GM13976 (cell line): ENCODE measurements at places on chromosomes 6 and 20.
A peak's percentile ranks its signal among the peaks of the same experiment; 100 is the strongest.

DNA sequence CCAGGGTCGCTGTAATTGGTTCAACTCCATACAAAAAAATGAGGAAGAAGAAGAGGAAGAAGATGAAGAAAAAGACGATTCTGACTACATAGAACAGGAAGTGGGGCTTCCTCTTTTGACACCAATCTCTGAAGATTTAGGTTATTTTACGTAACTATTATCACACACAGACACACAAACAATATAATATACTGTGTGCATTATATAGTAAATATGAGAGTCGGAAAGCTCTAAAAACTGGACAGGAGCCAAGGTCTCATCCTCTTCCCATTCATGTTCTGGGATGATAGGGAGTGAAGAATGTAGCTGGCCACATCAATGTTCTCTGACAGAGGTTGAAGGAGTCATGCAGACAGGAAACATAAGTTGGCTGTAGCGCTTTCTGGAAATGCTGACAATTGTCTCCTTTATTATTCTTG is 13.3 kb downstream of the RSPH4A start:
- DNase-seq = no peak

DNA sequence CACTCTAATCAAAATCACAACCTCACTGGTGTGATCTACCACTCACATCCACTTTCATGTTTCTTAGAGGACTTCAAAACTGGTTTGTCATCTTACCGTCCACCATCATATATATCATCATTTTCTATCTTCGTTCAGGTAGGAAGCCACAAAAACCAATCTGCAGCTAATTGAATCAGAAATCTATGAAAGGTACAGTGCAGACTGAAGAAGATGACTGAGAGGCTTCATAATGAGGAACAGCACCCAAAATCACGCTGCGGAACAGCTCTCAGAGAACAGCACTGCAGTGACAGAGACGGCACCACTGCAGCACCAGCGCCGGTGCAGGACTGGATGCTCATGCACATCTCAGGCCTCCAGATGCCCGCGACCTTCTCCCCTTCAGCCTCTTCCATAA is 13.0 kb downstream of the GMDS start:
- DNase-seq = peak; percentile 68

- no peak for DNase-seq
These were observed 37.0 kb downstream of the RNF217 start for GRCh38 chr6:124999105-124999764.

DNA sequence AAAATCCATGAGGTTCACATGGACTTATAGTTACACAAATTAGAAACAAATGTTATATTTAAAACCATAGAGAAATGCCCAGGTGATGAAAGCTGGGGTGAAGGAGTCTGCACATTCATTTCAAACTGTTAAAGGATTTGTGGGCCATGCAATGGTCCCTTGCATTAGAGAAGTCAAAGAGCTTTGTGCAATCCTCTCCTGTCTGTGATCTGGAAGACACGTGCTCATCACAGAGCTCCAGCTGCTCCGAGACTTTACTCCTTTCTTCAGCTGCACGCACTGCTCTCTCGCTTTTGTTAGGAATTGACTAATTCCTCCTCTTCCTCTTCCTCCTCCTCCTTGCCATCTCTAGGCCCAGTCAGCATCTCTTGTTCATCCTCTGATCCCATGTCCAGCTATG is 4.1 kb upstream of the AIF1 start:
- no peak for DNase-seq

DNA sequence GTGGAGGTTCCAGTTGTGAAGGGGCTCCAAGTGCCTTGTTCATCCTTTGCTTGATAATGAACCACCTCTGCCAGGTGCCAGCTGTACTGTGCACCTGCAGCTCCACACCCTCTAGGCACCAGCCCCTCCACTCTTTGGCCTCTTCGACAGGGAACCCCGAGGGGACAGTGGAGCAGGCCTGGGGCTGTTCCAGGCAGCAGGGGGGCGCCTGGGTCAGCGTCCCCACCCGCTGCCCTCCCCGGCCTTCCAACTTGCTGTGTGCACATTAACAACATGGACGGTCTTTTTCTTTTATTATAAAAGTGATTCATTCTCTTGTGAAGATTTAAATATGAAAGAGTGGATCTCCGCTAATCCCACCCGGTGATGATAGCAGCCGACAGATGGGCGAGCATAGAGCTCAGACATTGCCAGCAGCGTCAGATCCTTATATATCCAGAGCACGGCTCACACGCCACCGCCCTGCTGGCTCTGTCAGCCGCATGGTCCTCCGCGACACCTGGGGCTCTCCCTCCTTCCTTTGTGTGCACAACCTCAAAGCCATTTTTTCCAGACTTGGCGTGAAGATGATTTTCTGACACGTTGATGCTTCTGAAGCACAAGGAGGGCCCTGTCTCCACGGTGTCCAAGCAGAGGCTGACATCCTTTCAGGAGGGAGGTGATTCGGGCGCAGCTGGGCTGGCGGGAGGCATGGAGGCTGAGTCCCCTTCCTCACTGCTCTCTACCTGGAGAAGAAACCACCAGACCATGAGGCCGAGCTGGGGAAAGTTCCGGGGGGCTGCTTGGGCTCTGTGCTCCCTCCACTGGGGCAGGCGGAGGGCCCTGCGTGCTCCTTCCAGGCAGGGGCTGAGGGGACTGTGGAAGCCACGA is 22.2 kb upstream of the MRGBP start:
- DNase-seq = no peak

GRCh38 chr20:15528391-15529111 is 1044.7 kb downstream of the KIF16B start:
- no peak for DNase-seq

- no peak for DNase-seq
These were observed 42.1 kb downstream of the KLHL31 start for GRCh38 chr6:53623497-53623896.

- DNase-seq = no peak
These were observed 51.9 kb upstream of the MCUR1 start for GRCh38 chr6:13866301-13866700.

GRCh38 chr6:140393665-140394540 is 1019.5 kb upstream of the CITED2 start:
- no peak for DNase-seq

- no peak for DNase-seq
These were observed 8.4 kb downstream of the SLC35D3 start for GRCh38 chr6:136930528-136930927.

GRCh38 chr6:81752921-81753710 is 635 bp upstream of the TENT5A start:
- peak; percentile 79 for DNase-seq

DNA sequence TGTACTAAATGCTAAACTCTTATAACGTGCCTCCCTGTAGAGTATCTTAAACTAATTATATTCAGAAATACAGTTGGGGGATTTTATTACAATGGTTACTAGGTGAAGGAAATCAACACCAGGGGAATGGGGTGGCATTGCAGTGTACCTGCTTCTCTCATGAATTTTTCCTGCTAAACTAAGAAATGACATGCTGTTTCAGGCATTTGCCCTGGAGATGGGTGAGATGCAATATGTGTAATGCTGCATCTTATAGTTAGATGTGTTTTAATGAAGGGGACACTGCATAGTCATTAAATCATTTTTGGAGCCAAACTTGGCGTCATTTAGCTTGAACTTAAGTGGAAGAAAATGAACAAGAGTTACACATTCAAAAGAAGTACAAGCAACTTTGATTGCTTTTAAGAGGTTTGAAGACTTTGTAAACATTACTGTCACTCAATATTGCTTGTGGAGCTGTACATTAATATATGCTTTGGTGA is 4.3 kb downstream of the EYA4 start:
- DNase-seq = no peak

GRCh38 chr6:47083586-47084047 is 41.5 kb upstream of the ADGRF1 start:
- no peak for DNase-seq

DNA sequence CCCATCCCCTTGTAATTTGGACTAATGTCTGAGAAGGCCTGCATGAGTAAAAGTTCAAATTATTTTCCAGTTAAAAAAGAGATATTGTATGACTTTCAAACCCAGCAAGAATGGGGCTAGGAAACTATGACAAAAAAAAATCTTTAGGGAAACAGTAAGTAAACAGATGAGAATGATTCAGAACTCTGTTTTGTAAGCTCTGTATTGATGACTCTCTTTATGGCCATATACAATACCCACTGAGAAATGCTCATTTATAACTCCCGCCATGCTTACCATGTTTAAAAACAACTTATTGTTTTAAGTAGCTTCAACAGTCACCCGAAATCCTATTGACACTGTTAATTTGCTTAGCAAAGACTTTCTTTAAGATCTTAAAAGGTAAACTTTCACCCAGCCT is 17.2 kb upstream of the PCK1 start:
- no peak for DNase-seq

- no peak for DNase-seq
These were observed 65.2 kb upstream of the ANKEF1 start for GRCh38 chr20:9969626-9970025.

DNA sequence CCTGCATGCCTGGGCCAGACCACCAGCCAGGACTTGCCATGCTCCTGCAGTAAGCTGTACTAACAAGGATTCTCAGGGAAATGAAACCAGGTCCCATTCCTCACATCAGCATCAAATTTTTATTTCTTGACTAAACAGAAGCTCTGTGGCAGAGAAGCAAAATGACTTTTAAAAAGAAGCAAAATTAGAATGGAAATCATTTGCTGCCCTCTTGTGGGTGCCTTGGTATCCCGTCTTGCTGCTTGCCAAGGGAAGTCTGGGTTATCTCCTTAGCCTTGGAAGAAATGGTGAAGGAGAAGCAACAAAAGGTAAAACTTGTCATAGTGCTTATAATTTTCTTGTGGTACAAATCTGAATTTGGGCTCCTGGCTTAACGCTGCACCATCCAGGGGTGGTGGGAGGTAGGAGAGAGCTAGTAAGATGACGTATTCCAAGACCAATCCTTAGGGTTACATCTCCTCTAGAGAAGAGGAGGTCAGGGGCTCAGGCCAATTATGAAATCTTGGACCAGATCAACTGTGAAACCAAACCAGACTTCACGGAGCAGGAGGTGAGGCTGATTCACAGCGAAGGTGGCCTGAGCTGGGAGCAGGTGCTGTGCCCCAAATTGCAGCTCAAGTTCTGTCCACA is 107.5 kb downstream of the FAXC start:
- peak; percentile 13 for DNase-seq

- DNase-seq = peak; percentile 89
These were observed 31.9 kb downstream of the NTSR1 start for GRCh38 chr20:62740286-62741141.

- no peak for DNase-seq
These were observed 69.4 kb downstream of the KCNQ5 start for GRCh38 chr6:72691249-72691648.

DNA sequence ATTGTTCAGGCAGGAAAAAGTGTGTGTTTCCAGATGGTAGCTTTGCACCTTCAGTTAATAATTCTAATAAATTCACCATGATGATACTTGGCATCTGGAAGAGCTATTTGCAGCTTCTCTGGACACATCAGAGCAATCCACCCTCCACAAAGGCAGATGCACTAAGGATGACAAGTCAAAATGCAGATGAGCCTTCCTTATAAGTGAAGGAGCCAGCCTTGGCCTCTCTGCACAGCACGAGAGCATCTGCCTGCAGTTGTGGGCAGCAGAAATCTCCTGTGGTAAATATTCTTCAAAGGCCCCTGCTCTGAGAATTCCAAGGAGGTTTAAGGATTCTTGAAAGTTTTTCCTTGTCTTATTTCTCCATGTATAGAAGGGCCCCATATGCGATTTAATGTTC is 6.9 kb upstream of the POM121L2 start:
- no peak for DNase-seq

DNA sequence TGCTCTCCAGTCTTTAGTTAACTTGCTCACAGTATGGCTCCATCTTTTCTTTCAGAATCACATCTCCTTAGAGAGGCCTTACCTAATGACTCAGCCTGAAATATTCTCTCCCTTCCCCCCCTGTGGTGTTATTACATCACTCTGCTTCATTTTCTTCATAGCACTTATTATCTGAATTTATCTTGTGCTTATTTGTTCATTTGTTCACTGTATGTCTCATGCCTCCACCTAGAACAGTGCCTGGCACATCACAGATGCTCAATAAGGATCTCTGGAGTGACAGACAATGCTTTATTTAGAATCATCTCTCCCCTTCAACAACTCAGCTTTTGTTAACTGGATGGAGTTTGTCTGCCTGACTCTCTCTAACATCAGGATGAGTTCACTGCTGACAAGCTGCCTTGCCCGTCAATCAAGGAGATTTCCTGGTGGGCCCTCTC is 96.6 kb upstream of the MAN1A1 start:
- no peak for DNase-seq

DNA sequence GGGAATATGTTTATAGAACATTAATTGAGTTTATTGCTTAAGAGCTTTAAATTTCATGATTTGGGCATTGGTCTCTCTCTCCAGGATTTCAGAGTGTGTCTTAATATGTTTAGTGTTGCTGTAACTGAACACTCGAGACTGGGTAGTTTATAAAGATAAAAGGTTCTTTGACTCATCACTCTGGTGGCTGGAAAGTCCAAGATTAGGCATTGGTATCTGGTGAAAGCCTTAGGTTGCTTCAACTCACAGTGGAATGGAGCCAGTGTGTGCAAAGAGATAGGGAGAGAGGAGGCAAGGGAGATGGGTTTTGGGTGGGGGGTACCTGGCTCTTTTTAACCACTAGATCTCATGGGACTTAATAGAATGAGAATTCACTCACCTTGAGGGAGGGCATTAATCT is 35.6 kb upstream of the DTNBP1 start:
- no peak for DNase-seq

DNA sequence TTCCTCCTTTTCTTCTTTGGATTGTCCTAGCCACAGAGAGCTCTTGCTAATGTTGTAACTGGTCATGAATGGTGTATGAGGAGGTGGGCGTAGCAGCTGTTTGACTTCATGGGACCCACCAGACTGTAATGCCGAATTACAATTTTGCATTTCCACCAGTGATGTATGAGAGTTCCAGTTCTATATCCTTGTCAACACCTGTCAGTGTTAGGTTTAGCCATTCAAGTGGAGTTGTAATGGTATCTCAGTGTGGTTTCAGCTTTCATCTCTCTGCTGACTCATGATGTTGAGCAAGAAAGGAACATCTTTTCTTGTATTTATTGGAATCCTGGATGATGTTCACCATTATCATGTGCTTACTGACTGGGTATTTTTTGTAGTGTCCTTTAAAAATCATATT is 5.1 kb downstream of the IGF2R start:
- DNase-seq = no peak

DNA sequence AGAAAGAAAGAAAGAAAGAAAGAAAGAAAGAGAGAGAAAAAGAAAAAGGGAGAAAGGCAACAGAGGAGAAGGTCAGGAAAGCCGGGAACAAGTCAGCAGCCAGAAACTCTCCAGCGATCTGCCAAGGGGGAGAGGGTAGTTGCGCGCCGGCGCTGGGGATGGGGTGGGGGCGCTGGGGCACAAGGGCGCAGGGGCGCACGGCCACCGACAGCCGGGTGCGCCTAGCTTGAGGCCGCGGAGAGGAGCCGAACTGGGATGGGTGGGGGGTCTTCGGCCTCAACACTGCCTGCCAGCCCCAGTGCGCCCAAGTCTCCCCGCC is 533 bp upstream of the RSPO3 start:
- DNase-seq = no peak
